ENCODE measurements at places on chromosomes 2 and 18.

DNA sequence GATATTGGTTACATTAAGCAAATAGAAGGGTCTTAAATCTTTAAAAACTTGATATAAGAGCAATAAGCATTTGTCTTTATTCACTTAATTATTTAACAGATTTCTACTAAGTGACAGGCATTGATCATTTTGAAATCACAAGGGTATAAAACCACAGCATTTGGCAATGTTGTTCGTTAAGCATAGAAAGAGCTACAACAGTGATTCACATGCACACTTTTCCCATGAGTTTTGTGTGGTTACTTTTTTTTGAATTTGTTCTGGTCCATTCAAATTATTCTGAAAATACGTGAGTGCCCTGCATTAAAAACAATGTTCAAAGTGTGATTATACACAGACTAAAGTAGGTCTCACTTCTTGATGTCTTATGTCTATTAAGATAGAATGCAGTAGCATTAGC, 52.2 kb downstream of the LYPD6B start:
- DNase-seq: no peak

DNA sequence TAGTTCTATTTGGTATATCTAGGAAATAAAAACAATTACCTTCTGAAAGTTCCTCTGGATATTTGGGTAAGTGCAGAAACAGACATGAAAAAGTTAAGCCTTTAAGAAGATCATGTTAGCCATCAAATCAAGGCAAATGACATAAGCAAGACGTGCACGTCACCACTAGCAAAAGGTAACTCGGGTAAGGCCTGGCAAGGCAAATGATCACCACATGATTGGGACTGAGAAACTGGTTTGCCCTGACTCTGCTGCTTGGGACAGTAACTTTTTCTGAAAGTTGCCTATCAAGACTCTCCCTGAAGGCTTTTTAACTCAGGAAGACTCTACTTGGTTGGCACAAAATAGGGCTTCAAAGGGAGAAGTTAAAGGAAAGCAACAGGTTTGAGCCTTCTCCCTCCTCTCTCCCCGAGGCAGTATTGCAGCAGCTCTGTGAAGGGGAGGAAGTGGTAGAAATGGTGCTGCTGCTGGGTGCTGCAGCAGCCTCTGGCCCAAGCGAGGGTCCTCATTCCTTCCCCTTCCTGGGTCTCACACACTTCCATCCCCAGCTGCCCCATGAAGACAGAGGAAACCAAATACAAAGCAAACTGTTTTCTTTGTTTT, 17.1 kb upstream of the TMEM237 start:
- no peak for DNase-seq

GRCh38 chr18:73986711-73987110, 160.9 kb downstream of the FBXO15 start:
- no peak for DNase-seq

DNA sequence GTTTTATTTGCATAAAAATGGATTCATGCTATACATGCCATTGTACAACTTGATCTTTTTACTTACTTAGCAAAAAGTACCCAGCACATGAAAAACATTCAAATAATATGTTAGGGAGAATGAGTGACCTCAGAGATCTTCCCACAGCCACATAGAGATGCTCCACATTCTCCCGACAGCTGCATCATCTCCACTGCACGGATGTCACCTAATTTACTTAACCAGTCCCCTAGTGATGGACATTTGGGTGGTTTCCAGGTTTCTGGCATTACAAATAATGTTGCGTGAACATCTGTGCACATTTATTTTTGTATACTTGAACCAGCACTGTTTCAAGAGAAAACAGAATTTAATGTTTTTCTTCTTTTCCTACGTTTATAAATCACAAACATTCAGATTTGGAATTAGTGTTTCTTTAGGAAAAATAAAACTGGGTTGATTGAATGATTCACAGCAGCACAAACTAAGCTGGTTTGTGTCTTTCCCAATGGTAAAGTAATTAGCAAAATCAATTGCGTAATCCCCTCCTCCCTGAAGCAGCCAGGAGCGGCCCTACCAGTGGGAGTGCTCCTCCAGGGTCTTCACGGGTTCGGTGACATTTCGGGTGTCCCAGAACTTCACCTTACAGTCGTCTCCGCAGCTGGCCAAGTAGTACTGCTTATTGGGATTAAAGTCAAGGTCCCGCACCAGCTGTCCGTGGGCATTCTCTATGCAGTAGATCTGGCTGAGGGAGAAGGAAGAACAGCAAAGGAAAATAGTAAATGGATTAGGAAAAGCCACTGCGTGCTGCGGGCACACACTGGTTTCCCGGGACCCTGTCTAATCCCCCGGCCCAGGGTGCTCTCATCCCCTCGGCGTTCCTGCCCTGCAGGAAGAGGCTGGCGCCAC, 183.9 kb downstream of the EIPR1 start:
- no peak for DNase-seq

GRCh38 chr18:27363872-27364271, 178.8 kb upstream of the CHST9 start:
- no peak for DNase-seq

DNA sequence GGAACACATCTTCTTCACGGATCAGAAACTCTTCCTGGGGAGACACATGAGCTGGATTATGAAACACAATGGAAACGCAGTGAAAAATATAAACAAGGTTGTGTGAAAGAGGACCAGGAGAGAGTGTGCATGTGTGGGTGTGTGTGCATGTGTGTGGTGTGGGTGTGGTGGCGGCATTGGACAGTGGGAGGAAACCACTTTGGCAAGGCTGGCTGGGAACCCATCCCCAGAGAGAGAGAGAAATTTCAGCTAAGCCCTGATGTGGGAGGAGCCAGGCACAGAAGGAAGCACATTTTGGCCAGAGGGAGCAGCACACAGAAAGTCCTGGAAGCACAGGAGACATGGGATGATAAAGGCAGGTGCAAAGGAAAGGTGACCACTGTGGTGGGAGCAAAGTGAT, 147.6 kb upstream of the COPS8 start:
- no peak for DNase-seq

DNA sequence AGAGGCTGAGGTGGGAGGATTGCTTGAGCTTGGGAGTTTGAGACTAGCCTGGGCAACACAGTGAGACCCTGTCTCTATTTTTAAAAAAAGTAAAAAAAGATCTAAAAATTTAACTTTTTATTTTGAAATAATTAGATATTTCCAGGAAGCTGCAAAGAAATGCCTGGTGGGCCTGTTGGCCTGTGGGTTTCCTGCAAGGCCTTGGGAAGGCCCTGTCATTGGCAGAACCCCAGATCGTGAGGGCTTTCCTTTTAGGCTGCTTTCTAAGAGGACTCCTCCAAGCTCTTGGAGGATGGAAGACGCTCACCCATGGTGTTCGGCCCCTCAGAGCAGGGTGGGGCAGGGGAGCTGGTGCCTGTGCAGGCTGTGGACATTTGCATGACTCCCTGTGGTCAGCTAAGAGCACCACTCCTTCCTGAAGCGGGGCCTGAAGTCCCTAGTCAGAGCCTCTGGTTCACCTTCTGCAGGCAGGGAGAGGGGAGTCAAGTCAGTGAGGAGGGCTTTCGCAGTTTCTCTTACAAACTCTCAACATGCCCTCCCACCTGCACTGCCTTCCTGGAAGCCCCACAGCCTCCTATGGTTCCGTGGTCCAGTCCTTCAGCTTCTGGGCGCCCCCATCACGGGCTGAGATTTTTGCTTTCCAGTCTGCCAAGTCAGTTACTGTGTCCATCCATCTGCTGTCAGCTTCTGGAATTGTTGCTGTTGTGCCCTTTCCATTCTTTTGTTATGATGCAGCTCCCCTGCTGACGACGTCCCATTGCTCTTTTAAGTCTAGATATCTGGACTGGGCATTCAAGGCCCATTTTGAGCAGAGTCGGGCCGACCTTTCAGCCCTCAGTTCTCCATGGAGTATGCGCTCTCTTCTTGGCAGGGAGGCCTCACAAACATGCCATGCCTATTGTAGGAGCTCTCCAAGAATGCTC, 6.6 kb downstream of the PROC start:
- no peak for DNase-seq

DNA sequence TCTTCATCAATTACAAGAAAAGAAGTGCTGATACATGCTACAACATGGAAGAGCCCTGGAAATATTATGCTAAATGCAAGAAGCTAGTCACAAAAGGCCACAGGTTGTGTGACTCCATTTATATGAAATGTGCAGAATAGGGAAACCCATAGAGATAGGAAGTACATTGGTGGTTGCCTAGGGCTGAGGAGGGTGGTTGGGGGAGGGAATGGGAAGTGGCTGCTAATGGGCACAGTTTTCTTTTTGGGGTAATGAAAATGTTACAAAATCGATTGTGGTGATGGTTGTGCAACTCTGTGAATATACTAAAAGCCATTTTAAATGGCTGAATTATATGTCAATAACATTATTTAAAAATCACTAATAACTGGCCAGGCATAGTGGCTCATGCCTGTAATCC, 24.3 kb upstream of the RESP18 start:
- DNase-seq: no peak

DNA sequence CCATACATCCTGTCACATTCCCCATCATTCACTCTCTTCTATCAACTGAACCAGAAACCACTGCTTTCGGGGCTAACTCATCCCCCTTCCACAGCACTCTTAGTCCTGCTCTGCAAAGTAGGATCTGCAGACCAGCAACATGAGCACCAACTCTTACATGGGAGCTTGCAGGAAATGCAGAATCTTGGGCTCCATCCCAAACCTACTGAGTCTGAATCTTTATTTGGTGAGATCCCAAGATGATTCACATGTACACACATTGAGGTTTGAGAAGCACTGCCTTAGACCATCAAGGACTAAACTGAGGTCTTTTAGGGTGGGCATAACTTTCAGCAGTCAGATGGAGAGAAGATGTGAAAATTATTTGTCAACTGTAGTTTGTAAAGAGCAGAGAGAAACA, 235.6 kb upstream of the EPHA4 start:
- DNase-seq: no peak

DNA sequence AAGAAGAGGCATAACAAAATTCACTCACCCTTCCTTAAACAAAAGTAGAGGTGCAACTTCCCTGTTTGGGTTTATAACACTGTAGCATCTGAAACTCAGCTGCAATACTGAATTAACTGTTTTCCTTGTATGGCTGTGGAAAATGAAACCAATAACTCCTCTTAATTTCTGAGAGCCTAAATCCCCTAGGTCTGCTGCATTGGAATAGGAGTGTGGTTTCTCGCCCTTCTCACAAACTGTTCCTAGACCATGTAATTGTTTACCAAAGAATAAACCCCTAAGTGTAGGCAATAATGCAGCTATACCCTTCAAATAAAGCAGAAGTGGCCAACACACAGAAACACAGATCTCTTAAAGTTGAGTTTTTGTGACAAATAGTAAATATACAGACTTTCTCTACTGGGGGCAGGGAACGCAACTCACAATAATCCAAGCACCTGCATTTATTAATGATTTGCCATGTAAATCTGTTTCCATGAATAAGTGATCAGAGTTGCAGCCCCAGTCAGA, 52.0 kb downstream of the RASGRP3 start:
- no peak for DNase-seq

DNA sequence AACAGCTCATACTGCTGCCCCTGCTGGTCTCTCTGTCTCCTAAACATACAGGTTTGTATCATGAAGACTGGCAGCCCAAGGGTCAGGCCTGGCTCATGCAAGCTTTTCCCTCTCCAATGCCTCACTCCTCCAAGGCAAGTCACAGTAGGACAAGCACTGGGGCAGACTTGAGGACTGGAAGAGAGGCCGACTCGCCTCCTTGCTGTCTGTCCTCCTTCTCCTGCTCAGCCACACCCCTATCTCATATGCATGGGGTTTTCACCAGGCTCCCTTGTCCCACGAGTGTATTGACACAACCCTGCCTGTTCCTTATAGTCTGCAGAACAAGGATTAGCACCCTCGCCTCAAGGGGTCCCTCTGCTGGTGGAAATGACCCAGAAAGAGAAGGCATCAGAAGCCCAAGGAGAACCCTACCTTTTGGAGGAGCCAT, 223.7 kb downstream of the SOX11 start:
- DNase-seq: no peak

- no peak for DNase-seq
These were observed 7.6 kb downstream of the POU3F3 start for GRCh38 chr2:104861351-104862057.

GRCh38 chr2:169362118-169362893, at the start of gene LRP2:
TSS of gene LRP2 (minus strand) at chr2:169362534. CDS start at chr2:169362399, 135 bp downstream.
- DNase-seq: no peak

DNA sequence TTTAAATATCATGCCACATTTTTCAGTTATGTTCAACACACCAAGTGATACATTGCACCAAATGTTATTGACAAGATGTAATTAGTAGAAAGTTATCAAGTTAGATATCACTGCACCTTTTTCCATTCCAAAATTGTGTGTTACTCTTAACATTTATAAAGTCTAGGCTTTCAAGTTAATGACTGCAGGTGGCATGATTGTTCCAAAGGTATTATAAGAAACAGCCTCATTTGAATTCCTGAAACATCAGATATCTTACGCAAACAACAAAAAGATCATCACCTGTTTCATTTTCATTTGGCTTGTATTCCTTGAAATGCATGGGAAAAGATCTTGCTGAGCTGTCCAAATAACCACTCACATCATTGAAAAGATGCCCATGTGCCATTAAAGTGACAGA, 1528.2 kb upstream of the ZEB2 start:
- no peak for DNase-seq

DNA sequence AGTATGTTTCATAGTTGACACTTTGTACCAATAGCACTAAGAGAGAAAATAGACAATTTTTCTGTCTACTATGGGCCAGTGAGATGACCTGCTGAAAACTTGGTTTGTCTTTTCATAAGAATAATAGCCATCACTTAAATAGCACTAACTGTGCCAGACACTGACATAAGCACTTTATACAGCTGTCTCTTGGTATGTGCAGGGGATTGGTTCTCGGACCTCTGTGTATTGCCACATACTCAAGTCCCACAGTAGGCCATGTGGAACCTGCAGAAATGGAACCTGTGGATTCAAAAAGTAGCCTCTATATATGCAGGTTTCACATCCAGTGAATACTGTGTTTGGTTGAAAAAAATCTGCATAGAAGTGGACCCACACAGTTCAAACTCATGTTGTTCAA, 126.7 kb downstream of the XRCC5 start:
- DNase-seq: no peak

DNA sequence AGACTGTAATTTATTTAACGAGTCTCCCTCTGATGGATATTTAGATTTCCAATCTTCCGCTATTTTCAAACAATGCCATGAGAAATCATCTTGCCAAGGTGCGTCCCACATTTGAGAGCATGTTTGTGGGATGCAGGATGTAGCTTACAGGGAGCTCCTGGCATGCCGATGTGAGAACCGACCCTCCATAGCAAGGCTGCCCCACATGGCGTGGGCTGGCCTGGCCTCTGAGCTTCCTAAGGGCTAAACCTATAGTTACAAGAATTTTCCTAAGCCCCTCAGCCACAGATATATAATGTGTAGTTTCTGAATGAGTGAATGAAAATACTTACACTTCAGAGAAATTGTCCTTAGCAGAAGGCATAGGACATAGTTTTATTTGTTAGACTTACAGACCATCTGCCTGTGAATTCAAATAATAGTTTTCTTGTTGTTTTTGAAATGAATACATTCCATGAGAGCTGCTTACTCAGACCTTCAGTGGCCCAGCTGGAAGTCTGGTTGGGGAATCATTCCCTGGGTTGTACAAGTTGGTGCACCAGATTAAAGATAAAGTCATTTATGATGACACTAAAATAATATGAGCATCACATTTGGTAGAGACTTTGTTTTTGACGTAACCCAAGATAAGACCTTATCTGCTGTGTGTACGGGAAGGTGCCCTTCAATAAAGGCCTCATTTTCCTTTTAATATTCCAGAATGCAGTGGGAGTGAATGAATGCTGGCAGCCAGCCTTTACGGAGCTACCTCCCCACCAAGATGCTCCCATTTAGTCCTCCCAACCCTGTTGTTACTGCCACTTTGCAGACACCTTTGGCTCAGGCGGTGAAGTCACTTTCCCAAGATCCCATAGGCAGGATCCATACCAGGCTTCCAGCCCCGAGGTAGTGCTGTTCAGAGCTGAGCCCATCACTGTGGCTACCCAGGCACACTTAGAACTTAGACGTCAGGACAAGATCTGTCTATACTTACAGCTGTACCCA, 107.1 kb downstream of the GLI2 start:
- DNase-seq: no peak

All from activated CD4-positive, alpha-beta T cell treated with anti-CD3 and anti-CD28 coated beads, Interleukin-2, amount 50 U/mL, for 24 hours (primary cell).